ENCODE measurements at places on chromosomes 11 and 22.

DNA sequence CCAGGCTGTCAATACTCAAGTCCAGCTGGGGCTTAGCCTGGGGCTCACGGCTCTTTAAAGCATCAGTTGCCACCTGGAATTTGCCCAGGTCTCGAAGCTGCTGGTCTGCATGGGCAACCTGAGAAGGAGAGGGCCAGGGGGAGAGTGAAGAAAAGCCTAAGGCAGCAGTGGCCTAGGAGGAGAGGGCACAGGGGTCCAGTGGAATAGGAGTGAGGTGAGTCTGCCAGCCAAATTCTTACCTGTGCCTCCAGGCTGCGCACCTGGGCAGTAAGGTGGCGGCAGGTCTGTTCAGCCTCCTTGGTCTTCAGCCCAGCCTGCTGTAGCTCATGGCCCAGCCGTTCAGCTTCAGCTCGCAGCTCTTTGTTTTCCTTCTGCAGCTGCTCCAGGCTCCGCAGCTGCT, 10.0 kb downstream of the IL18BP start:
- DNase-seq = no peak

DNA sequence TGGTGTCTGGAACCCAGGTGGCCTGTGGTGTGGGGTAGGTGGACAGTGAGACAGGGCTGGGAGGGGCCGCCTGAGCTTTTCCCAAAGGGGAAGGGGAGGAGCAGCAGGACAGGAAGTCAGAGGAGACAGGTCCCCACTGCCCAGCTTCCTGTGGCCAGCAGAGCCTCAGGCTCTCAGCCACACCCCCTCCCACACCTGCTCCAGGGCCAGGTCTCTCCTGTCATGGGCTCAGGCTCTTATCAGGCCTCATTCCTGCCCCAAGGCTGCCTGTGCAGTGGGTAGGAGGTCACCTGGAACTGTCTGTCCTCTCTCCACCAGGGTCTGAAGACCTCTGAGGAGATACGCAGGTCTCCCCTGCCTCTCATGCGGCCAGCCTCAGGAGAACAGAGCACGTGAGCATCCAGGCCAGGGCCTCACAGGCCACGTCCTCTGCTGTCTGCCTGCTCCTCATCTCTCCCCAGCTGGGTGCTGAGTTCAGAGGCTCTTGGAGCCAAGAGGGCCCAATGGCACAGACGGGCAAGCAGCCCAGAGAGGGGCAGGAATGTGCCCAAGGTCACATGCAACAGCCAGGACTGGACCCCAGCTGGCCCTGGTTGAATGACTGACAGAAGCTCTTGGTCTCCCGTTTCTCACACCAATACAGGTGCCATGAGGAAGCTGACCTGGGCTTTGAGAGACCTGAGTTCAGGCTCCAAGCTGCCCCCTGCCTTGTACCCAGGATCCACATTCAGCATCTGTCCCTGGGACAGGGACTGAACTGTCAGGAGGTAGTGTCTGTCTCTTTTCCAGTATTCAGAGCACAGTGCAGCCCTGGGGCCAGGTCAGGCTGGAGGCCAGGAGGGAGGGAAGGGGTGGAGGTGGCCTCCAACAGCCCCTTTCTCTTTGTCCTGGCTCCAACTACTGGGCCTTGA, 16.7 kb downstream of the STARD10 start:
- DNase-seq = no peak

GRCh38 chr11:62401356-62401755, 17.5 kb upstream of the SCGB1A1 start:
- DNase-seq = no peak

- DNase-seq = no peak
Measured at GRCh38 chr11:78192911-78193351, 4.2 kb downstream of the USP35 start.

GRCh38 chr22:25365491-25366261, 146.2 kb downstream of the CRYBB2 start:
- no peak for DNase-seq

GRCh38 chr11:28793282-28793738, 685.1 kb downstream of the METTL15 start:
- DNase-seq = no peak

- DNase-seq = no peak
Measured at GRCh38 chr11:56474729-56475235, 1.6 kb upstream of the OR5M3 start.

DNA sequence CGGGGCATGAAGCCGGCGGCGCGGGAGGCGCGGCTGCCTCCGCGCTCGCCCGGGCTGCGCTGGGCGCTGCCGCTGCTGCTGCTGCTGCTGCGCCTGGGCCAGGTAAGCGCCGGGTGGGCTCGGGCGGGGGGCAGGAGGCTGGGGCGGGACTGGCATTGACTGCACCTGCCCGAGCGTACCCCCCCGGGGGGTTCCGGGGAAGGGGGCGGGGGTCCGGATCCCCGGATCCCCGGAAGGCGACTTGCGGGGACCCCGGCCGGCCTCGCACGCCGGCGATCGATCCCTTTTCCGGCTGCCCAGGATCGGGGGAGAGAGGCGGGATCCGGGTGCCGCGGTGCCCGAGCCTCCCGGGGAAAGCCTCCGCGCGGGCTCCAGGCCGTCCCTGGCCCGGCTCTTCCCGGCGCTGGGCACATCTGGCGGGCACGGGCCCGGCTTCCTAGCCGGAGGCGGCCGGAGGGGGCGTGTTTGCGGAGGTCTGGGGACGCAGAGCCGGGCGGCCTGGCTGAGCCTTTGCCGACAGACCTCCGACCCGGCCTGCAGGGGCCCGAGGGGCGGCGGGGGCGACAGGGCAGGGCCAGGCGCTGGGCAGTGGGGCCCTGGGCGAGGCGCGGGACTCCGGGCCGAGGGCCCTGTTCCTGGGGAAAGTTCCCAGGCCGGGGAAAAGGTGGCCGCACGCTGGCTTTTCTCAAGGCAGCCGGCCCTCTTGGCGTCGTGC, 705 bp downstream of the PTPRJ start:
- peak; percentile 84 for DNase-seq

DNA sequence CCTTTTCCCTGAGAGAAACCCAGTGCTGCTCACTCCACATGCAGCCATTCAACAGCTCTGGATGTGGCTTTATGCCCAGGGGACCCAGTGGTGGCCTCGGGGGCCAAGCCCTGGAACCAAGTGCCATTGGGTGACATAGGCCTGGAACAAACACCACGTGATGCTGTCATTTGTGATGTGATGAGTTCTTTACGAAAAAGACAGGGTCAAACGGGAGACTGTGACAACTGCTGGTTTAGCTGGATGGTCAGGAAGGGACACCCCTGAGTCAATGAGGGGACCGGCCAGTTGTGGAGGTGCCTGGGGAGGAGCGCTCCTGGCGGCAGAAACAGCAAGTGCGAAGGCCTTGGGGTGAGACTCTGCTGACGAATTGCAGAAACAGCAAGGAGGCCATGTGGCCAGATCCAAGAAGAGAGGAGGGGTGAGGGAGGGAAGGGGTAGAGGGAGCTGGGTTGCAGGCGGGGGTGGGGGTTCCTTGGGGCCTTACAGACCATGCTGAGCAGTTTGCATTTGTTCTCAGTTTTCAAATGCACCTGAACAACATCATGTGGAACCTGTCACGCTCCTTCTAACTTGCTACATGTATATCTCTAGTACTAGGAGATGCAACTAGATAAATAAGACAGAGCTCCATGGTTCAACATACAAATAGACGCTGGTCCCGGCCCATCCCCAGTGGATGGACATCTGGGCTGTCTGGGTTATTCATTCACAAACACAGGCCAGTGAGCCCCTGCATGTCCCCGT, 56.1 kb downstream of the IGLL5 start:
- no peak for DNase-seq

DNA sequence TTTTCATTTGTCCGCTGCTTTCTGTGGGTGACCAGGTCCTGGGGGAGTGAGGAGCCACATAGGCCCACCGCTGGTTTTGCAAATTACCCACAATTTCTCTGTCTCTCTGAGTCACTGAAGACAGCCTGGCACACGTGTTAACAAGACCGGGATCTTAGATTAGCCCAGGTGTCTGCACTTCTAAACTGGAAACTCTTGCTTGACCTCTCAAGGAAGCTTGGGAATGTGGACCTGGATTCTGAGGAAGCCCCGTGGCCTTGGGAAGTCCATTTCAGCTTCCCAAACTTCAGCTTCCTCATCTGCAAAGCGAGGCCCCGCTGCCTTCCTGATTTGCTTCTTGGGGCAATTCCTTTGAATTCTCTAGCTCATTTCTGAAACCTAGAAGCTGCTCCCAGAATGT, 119.9 kb downstream of the KIAA1671 start:
- DNase-seq = no peak

DNA sequence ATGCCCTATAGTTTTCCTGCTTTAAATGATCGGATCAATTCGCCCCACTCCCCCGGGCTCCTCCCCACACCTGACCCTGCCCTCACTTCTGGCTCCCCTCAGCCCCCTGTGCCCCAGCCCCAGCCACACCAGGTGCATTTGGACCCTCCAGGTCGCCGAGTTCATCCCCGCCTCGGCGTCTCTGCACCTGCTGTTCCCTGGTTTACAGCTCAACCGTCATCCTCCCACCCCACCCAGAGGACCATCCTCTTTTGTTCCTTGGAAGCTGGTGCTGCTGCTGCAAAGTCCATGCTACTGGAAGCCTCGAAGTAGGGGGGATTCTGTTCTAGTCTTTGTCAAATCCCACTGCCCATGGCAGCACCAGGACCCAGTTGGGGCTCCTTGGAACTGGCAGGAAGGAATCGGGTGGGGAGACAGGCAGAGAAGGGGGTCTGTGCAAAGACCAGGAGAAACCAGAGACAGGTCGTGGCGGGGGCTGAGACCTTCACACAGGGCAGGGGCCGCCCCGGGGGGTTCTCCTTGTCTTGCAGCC, 4.5 kb upstream of the MUC5B start:
- no peak for DNase-seq

DNA sequence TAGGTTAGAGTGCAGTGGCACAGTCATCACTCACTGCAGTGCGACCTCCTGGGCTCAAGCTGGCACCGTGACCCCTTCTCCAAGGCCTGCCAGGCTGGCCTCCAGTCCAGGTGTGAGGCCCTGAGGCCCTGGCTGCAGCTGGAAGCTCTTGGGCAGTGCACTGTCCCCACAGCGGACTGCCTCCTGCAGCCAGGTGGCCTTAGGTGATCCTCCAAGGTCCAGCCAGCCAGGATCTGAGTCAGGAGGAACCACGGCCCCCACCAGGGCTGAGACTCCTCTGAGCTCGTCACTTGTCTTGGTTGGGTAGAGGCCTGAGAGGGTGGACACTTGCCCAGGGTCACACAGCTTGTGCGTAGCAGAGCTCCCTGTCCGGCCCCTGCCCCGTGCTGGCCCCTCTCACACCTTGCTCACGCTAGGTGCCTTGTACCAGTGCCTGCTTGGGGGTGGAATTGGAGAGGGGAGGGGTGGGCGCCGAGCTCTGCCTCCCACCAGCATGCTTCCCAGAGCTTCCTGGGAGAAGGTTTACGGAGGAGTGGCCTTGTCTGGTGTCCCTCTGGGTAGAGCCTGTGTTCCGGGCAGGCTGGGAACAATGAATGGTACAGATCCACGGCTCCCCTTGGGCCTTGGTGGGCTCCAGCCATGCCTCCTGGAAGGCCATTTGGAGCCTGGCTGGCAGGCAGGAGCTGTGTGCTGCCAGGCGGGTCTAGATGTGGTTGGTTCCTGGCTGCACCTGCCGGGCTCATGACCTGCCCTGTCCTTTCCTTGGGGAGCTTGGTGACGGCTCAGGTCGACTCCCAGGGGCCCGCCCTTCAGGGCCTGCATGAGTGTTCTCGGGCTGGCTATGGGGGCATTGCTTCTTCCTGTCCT, 20.6 kb downstream of the KCNQ1 start:
- DNase-seq = no peak

DNA sequence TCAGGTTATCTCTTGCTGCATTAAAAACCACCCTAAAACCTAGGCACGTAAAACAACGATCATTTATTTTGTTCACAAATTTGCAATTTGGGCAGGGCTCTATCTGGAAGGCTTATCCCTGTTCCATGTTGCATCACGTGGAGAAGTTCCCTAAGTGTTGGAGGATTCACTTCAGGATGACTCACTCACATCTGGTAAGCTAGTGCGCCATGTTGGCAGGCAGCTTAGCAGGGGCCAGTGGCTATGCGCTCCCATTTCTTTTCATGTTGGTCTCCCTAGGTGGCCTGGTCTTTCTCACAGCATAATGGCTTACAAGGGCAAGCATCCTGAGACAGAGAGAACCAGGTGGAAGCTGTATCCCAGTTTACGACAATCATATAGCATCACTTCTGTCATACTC, 226.8 kb downstream of the BLID start:
- DNase-seq = no peak

- no peak for DNase-seq
Measured at GRCh38 chr11:113448316-113448677, 26.9 kb downstream of the DRD2 start.

GRCh38 chr11:9347100-9347499, 32.7 kb upstream of the TMEM41B start:
- no peak for DNase-seq

GRCh38 chr11:11909727-11910126, 68.0 kb downstream of the USP47 start:
- DNase-seq = peak; percentile 41

GRCh38 chr11:67364783-67365722, 8.3 kb downstream of the CLCF1 start:
- DNase-seq = no peak

GRCh38 chr11:104907521-104908185, 9.4 kb upstream of the CASP12 start:
- DNase-seq = no peak

- no peak for DNase-seq
Measured at GRCh38 chr11:92827132-92827531, 142.3 kb upstream of the MTNR1B start.

GRCh38 chr11:126385991-126386728, 30.7 kb downstream of the ST3GAL4 start:
- no peak for DNase-seq

GRCh38 chr22:20061481-20061861, 18.6 kb upstream of the DGCR8 start:
- DNase-seq = no peak

DNA sequence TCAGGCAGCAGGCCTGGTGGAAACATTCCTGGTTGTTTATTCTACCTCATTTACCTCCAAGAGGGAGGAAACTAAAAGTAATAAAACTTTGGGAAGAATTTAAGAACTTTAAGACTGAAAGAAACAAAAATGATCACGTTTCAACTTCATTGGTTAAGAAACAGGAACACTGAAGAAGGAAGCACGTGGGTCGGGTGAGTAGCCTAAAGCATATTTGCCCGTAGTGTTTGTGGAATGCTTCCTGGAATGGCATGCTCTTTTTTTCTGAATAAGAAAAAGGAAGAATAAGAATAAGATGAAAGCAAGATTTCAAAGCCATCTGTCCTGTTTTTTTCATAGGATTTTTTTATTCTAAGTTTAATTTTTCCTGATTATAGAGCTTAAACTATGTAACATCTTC, 83.1 kb downstream of the WNT11 start:
- no peak for DNase-seq

- DNase-seq = no peak
Measured at GRCh38 chr11:86755146-86755545, 45.2 kb upstream of the PRSS23 start.

GRCh38 chr22:44002324-44002723, 21.8 kb upstream of the PARVB start:
- DNase-seq = no peak

- DNase-seq = peak; percentile 41
Measured at GRCh38 chr11:78646564-78647185, 72.0 kb upstream of the NARS2 start.

DNA sequence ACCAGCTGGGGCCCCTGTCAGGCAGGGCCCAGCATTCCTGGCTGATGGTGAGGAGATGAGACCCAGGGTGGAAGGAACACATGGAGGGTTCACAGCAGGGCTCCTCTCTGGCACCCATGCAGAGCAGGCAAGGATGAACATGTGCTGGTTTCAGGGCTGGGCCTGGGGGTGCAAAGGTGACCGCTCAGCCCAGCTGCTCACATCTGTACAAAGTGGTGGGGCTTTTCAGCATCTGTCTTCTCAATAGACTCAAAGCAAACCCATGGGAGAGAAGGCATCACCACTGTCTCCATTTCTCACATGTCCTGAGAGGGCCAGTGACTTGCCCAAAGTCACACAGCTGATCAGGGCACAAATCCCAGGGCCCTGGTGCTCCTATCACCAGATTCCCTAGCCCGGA, 27.3 kb upstream of the TCF20 start:
- no peak for DNase-seq
